Activated CD8-positive, alpha-beta T cell treated with anti-CD3 and anti-CD28 coated beads for 36 hours (primary cell): ENCODE measurements at places on chromosomes 7 and 10.

- no peak overlapping the region for H3K27ac ChIP-seq
- no peak for DNase-seq
- H3K27me3 ChIP-seq, result no peaks in the 10 kb centered on the region
- H3K4me3 ChIP-seq, result no peak overlapping the region
- no peaks in the 10 kb centered on the region for H3K36me3 ChIP-seq
These were observed 45.3 kb upstream of the GNAI1 start for GRCh38 chr7:80089366-80089765.

GRCh38 chr7:52857367-52857766, 178.1 kb upstream of the POM121L12 start:
- H3K27me3 ChIP-seq, result no peaks in the 10 kb centered on the region
- no peak overlapping the region for H3K27ac ChIP-seq
- no peak overlapping the region for H3K4me3 ChIP-seq
- no peaks in the 10 kb centered on the region for H3K4me1 ChIP-seq
- no peak for DNase-seq
- H3K36me3 ChIP-seq, result no peaks in the 10 kb centered on the region

- no peaks in the 10 kb centered on the region for H3K36me3 ChIP-seq
- H3K27me3 ChIP-seq, result peaks cover 28% of the 10 kb centered on the region
- DNase-seq, result no peak
- no peak overlapping the region for H3K27ac ChIP-seq
These were observed 32.5 kb downstream of the KAZALD1 start for GRCh38 chr10:101094121-101094879.

GRCh38 chr7:151452680-151453325, 12.9 kb upstream of the CRYGN start:
- no peak overlapping the region for H3K27ac ChIP-seq
- H3K36me3 ChIP-seq, result no peaks in the 10 kb centered on the region

GRCh38 chr7:142697270-142697669, 52.0 kb upstream of the PRSS1 start:
- peaks cover 25% of the 10 kb centered on the region for H3K4me1 ChIP-seq
- H3K27ac ChIP-seq, result peak overlapping the region; percentile 9
- H3K27me3 ChIP-seq, result no peaks in the 10 kb centered on the region
- DNase-seq, result no peak
- H3K4me3 ChIP-seq, result no peak overlapping the region

DNA sequence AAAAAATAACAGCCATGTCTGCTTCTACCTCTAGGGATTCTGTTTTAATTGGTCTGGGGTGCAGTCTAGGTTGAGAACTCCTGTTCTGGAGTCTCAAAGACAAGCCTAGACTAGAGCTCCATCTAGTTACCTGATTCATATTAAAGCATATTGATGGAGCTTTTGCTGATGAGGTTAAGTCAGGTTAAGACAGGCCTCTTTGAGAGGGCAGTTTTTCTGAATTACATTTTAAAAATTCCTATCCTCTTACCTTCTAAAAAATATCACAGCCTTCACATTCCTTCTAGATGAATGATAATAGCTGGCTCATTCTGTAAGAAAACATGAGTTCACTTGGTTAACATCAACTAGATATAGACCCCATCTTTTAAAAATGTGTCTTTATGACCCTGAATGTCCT, 28.9 kb downstream of the MGAM start:
- peaks cover 2% of the 10 kb centered on the region for H3K27me3 ChIP-seq
- H3K27ac ChIP-seq, result no peak overlapping the region
- H3K4me1 ChIP-seq, result no peaks in the 10 kb centered on the region
- no peaks in the 10 kb centered on the region for H3K36me3 ChIP-seq
- no peak for DNase-seq
- H3K4me3 ChIP-seq, result no peak overlapping the region

GRCh38 chr10:4522296-4523000, 303.6 kb upstream of the AKR1E2 start:
- peaks cover 14% of the 10 kb centered on the region for H3K27me3 ChIP-seq
- H3K27ac ChIP-seq, result no peak overlapping the region
- no peak overlapping the region for H3K4me3 ChIP-seq
- H3K36me3 ChIP-seq, result no peaks in the 10 kb centered on the region

GRCh38 chr7:19362099-19362498, 216.9 kb upstream of the FERD3L start:
- H3K27me3 ChIP-seq, result no peaks in the 10 kb centered on the region
- no peak overlapping the region for H3K4me3 ChIP-seq
- no peak overlapping the region for H3K27ac ChIP-seq
- H3K36me3 ChIP-seq, result no peaks in the 10 kb centered on the region

DNA sequence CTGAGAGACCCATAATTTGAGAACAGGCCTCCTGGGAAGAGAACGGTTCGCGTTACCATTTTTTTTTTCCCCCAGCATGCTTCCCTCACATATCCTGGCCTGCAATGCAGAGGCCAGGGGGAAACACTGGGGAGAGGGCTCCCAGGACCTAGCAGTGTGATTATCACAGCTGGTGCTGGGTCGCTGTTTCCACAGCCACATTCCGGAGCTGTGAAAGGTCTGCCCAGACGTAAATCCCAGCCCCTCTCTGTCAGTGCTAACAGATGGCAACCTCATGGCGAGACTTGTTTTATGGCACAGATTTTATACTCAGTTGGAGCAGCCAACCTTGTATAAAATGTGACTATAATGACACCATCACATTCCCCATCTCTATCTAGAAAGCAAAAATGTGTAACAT, 150.5 kb downstream of the PLXDC2 start:
- no peaks in the 10 kb centered on the region for H3K27me3 ChIP-seq
- no peaks in the 10 kb centered on the region for H3K4me1 ChIP-seq
- no peak for DNase-seq
- H3K36me3 ChIP-seq, result no peaks in the 10 kb centered on the region
- no peak overlapping the region for H3K4me3 ChIP-seq
